ENCODE measurements at places on chromosomes 5 and 9.

DNA sequence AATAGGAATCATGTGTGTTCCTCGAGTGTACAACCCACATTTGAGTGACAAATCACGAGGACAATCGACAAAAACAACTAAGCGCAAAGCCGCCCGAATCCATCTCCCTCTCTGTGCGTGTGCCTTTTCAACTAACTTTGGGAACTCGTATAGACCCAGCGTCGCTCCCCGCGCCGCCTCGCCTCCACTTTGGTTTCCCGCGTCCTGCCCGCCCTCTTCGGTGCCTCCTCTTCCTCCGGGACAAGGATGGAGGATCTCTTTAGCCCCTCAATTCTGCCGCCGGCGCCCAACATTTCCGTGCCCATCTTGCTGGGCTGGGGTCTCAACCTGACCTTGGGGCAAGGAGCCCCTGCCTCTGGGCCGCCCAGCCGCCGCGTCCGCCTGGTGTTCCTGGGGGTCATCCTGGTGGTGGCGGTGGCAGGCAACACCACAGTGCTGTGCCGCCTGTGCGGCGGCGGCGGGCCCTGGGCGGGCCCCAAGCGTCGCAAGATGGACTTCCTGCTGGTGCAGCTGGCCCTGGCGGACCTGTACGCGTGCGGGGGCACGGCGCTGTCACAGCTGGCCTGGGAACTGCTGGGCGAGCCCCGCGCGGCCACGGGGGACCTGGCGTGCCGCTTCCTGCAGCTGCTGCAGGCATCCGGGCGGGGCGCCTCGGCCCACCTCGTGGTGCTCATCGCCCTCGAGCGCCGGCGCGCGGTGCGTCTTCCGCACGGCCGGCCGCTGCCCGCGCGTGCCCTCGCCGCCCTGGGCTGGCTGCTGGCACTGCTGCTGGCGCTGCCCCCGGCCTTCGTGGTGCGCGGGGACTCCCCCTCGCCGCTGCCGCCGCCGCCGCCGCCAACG is at the start of gene GPR150:
TSS of gene GPR150 (plus strand) at position 58 of the 840 bp plus-strand sequence. CDS start at position 247, 189 bp downstream.
- DNase-seq: peak; percentile 50

GRCh38 chr9:97491216-97491999 is 10.1 kb upstream of the TMOD1 start:
- no peak for DNase-seq

GRCh38 chr5:67404256-67405100 is 207.9 kb upstream of the CD180 start:
- DNase-seq: no peak

GRCh38 chr9:92429836-92430235 is 5.6 kb upstream of the OMD start:
- DNase-seq: no peak

- DNase-seq: no peak
Observed at GRCh38 chr5:127812570-127812969, 109.4 kb downstream of the CCDC192 start.

GRCh38 chr9:100515578-100516494 is 42.9 kb downstream of the TMEFF1 start:
- DNase-seq: no peak

GRCh38 chr5:14948383-14948782 is 76.8 kb upstream of the ANKH start:
- DNase-seq: no peak

- DNase-seq: no peak
Observed at GRCh38 chr5:65512170-65512937, 30.6 kb upstream of the ADAMTS6 start.

GRCh38 chr5:169870211-169870610 is 110.1 kb downstream of the INSYN2B start:
- no peak for DNase-seq

GRCh38 chr5:167509076-167509475 is 782.4 kb upstream of the WWC1 start:
- DNase-seq: no peak

GRCh38 chr5:106140101-106140500 is 1530.6 kb downstream of the EFNA5 start:
- DNase-seq: peak; percentile 9

DNA sequence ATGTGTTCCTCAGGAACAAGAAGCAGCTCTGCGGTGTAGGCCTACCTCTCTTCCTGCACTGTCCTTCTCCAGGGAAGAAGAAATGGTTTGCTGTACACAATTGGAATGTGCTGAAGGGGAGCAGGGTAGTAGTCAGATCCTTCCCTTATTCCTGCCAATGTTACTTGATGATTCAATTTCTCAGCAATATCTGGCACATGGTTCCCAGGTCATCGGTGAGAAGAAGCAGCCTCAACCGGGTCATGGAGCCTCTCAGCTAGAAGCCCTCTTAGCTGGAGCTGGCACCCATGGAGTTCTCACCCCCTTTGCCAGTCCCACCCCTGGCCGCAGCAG is 36.9 kb downstream of the ACTBL2 start:
- DNase-seq: no peak

- DNase-seq: no peak
Observed at GRCh38 chr9:17863213-17863883, 284.5 kb downstream of the SH3GL2 start.

DNA sequence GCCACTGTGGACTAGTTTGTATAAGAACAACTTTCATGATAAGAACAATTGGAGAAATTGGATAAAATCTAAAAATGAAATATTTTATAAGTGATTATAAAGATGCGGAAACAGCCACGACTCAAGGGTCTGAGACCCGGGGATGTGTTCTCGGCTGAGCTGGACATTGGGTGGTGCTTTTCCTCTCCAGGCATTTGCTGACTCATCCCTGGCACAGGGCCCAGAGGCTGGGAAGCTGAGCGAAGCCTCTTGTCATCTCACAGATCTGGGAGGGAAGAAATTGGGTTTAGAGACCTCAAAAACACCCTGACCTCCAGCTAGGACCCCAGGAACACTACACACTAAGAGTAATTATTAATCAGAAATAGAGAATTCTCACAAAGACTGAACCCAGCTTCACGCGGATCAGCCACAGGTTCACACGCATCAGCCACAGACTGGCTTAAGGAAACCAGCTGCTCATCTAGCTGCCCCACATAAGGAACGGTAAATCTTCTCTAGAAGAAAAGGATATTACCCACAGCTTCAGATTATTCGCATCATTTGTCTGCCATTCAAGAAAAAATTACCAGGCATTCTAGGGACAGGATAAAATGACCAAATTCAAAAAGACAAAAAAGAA is 2.8 kb upstream of the OR2V1 start:
- peak; percentile 61 for DNase-seq

- no peak for DNase-seq
Observed at GRCh38 chr5:159179529-159180305, 29.6 kb downstream of the RNF145 start.

- DNase-seq: no peak
Observed at GRCh38 chr5:149161026-149161687, 19.9 kb downstream of the ABLIM3 start.

GRCh38 chr9:131676431-131676972 is 63.4 kb downstream of the RAPGEF1 start:
- DNase-seq: no peak

DNA sequence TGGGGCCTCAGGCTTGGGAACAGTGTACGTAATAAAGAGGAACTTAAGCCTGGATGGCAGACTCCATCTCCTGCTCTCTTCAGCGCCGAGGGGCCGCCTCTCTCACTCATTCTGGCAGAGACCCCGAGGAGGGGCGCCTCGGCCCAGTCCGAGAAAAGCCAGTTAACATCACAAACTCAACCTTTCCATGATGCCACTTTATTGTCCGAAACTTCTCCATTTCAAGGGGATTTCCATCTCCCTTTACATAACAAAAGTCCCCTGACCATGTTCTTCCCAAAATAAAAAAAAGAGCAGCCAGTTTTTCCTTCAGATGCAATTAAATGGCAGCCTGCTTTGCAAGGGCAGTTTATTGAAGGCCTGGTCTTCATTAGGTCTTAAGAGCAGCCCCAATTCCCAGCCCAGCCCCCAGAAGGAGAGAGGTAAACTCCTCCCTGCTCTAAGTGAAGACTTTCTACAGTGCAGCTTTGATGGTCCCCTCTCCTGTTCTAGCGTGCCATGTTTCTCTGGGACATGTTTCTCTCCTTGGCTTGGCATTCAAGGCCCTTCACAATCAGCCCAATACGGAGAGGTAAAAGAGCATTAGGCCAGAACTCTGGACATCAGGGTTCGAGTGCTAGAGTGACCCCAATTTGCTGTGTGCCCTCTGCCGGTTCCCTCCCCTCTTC is 19.5 kb upstream of the RAB14 start:
- no peak for DNase-seq

DNA sequence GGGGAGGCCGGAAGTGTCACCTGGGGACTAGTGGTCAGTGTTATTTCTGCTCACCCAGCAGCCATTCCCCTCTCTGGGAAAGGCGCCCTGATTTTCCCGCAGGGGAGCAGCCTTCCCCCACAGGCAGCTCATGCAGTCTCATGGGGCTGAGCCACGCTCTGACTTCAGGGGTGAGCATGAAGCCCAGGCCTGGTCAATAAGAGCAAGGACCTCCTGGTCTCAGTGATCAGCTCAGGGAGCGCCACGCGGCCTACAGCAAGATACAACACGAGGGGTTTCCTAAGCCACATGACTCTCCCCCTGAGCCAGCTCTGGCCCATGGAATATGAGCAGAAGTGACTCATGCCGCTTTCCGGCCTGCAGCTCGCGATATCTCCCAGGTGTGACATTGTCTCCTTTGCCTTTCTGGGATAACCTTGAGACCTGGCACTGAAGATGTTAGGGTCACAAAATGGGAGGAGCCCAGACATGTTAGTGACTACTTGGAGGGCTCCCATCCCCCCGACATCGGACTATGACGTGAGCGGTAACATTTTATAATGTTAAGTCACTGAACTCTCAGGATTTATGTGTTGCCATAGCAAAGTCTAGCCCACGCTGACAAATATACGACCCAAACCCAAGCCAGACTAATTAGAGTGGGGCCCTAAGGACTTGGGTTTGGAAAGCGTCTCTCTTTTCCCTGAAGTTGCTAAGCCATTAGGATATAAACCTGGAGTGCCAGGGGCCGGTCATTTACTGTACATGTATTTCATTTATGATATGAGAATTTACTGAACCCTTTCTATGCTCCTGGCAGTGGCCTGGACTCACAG is 46.5 kb upstream of the GFPT2 start:
- DNase-seq: no peak

DNA sequence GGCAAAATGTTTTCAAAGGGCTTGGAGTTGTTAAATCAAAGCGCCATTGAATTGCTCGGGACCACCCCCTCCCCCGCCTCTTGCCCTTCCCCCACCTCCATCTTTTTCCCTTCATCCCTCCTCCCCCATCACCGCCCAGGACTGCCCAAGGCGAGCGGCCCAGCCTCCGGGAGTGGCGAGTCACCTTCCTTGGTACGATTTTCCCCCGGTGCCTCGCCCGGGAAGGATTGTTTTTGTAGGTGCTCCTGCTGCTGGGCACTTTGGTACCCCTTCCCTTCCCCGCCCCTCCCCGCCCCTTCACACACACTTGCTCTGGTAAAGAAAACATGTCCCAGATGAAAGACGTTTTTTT is 61.2 kb downstream of the TMEM174 start:
- no peak for DNase-seq

DNA sequence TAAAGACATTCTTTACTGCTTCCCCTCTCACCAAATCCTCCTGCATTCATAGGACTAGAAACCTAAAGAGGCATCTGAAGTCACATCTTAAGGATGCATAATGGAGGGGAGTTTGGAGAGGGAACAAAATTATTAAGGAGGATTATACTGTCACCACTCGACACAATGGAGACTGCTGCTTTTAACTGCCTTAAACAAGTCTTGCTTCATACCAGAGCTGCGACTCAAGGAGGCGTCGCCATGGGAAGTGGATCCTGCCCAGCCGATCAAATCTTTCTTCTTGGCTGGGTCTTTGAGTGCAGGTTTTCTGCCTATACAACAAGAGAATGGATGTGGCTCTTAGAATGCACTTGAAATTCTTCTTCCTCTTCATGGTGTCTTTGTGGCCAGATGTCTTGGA is 66.7 kb upstream of the FOXE1 start:
- peak; percentile 35 for DNase-seq

GRCh38 chr5:93532370-93532769 is 48.6 kb downstream of the NR2F1-AS1 start:
- DNase-seq: peak; percentile 9

DNA sequence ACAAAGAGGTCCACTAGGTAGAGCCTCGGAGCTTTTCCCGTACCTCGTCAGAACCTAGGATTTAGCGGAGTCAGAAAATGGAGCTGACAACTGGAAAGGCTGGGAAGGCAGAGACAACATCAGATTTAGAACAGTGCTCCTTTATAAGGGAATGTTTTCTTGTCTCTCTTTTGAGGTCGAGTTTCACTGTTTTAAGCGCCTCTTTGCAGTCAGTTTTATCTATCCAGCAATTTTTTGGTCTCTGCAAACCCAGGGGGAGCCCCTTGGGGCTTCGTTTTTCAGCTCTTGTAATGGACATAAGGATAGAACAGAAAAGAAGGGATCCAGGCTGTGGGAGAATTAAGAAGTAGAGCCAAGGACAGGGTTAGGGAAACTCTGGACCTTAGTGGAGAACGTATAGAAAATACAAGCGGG is 80.5 kb downstream of the FNBP1 start:
- no peak for DNase-seq

DNA sequence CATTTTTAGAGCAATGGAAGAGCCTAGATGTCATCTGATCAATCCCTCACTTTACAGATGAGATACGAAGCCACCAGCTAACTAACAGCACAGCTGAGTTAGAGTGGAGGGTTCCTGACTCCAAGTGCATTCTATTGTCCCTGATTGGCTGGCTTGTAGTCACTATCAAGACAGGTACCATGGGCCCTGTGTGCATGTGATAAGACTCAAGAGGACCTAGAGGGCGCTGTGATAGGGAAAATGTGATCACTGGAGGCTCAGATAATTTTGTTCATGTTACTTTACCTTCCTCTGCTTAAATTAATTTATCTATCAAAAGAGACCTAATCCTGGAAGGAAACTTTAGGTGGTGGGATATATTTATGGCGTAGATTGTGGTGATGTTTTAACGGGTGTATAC is 19.5 kb upstream of the SNAPC3 start:
- no peak for DNase-seq

DNA sequence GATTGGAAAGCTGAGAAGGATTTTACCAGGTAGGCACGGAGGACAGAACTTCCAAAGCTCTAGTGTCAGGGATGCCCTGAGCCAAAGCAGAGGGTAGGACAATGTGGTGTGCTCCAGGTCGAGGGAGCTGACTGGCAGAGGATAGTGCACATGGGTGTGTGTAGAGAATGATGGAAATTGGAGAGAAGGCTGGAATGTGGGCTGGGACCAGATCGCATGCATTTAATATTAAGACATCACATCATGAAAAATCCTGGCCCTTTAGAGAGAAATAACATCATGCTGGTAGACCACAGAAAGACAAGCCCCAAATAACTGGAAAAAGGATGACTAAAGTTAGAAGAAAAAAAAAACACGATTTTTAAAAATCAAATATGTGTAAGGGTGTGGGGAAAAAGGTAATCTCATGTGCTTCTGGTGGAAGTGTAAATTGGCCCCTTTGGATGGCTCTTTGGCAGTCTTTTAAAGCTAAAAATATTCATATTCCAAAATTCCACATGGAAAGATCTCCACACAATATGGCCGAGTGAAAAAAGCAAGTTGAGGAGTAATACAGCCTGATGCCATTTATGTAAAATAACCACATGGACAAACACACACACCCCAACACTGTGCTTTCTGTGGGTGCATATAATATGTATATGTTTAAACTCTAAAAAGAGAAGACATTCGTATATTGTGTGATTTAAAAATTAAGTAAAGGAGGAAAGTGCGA is 67.0 kb upstream of the TGFBR1 start:
- DNase-seq: no peak

GRCh38 chr5:179439181-179439985 is 94.1 kb upstream of the ADAMTS2 start:
- no peak for DNase-seq

Data from hepatic stellate cell (primary cell).